NCI-H526 treated with DMSO at 0.1 percent for 48 hours (cell line): ENCODE measurements at places on chromosomes 2 and 18.
A peak's percentile ranks its signal among the peaks of the same experiment; 100 is the strongest.

- no peak for DNase-seq
These were observed 79.0 kb upstream of the ID2 start for GRCh38 chr2:8602809-8603208.

GRCh38 chr18:34221971-34222306, 2.8 kb downstream of the NOL4 start:
- peak; percentile 54 for DNase-seq

GRCh38 chr2:105397025-105397722, 1.7 kb downstream of the FHL2 start:
- peak; percentile 38 for DNase-seq

DNA sequence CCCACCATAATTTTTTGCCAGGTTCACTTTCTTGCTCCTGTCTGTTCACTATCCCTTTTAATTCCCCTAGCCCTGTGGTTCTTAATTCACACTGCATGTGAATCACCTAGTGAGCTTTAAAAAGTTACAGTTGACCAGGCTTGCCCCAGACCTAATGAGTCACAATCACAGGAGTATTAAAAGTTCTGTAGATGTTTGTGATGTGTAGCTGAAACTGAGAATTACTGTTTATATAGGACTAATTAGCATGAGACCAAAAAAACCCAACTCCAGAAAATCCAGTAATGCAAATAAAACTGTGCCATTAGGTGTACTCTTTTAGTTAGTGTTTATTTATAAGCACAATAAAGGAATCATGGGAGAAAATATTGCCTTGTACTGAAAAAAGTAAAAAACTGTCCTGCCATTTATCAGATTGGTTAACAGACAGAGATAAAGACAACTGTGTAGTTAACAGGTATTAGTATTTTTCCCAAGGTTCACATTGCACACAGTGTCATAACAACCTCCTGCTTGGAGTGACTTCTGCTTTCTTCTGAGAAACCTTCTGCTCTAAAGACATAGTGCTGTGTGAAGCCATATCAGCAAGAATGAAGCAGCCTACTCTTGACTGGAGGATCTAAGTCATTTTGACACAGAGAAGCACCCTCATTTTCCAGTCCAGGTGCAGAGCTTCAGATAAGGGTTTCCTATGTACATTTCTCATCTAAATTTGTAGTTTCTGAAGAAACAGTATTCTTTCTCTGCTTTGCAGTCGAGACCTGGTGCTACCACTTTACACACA, 39.0 kb downstream of the VAPA start:
- no peak for DNase-seq

GRCh38 chr2:138279871-138280270, 221.7 kb upstream of the SPOPL start:
- no peak for DNase-seq

DNA sequence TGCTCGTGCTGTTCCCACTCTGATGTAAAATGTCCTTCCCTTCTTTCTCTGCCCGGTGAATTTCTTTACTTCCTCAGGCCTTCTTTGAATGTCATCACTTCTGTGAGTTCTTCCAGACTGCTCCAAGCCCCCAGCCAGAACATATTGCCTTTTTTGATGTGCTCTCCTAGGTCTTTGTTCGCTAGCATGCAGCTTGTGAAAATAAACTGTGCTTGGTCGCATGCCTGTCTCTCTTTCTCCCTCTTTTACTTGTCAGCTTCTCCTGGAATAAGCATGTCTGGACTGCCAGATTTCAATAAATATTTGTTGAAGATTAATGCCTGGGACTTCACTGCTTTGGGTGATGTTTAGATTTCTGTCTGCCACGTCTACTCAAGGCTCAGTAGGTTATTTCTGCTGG, 82.7 kb upstream of the ARHGAP28 start:
- no peak for DNase-seq

DNA sequence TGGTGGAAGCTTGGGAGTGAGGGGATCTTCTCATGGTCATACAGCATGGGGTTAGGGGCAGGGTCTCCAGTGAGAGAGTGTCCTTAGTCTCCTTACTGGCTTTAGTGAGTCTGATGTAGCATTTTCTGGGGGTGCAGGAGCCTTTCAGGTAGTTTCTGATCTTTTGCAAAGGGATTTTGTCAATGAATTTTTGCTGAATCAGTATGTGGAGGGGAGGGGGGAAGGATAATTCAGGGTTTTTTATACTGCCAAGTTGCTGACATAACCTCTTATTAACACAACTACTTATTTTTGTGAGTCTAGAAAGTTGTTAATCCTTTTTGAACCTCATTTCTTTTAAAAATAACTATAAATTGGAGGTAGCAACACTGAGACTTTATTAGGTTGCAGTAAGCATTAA, 35.3 kb upstream of the ZDBF2 start:
- no peak for DNase-seq

DNA sequence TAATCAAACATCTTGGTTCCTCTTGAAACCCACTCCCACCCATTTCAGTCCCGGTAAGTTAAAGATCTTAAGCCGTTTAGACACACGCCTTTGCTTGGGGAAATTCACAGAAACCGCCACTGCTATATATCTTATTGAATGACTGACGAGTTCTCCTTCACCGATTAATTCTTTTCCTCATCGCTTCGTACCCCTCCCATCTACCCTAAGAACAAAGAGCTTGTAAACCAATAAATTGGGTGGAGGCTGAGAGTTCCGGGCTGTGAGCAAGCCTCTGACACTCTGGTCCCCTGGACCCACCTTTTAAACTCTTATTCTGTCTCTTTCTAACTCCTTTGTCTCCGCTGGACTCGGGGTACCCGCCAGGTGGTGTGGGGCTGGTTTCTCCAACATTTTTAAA, 30.6 kb downstream of the TMEM131 start:
- no peak for DNase-seq

DNA sequence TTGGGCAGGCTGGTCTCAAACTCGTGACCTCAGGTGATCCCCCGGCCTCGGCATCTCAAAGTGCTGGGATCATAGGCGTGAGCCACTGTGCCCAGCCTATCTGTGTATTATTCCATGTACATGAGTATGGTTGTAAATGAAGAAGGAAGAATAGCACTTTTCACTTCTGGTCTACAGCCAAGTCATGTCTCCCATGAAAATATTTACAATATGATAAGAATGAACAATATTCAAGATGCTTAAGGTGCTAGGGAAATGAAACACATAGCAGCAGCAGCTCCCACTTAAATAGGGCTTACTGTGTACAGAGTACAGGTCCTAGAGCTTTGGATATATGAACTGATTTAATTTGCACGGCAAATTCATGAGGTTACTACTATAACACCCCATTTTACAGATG, 70.3 kb upstream of the COL5A2 start:
- no peak for DNase-seq

DNA sequence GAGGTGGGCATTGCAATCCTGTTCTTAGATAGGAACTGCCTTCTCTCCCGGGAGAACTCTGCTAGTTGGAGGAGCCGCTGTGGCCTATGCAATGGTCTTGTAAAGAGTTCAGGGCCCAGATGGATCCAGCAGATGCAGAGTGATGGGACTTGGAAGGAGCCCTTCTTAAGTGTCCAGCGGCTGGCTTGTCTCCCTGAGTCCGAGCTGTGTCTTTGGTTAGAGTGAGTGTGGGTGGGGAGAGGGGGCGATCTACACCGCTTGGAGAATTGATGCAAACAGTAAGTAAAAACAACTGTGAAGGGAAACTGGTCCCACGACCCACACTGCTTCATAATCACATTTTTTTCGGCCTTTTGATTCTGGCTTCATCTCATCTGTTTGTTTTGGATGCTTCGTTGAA, 89.8 kb upstream of the CYRIA start:
- no peak for DNase-seq

GRCh38 chr2:84849271-84849952, 31.5 kb downstream of the TRABD2A start:
- DNase-seq, result no peak

DNA sequence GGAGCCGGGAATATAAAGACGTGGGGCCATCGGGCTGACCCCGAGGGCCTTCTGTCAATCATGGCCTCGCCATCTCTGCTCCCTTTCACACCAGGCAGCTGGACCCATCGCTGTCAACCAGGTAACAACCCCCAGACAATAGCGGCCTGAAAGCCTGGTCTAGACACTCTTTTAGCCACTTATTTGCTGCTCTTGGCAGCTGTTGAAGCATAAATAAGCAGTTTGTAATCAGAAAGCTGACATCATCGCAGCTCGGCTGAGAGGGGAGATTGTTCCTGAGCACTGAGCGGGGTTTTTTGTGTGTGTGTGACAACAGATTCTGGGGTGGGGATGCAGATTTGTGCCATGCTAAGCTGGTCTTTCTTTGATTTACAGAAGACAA, 423.6 kb upstream of the POU3F3 start:
- no peak for DNase-seq

DNA sequence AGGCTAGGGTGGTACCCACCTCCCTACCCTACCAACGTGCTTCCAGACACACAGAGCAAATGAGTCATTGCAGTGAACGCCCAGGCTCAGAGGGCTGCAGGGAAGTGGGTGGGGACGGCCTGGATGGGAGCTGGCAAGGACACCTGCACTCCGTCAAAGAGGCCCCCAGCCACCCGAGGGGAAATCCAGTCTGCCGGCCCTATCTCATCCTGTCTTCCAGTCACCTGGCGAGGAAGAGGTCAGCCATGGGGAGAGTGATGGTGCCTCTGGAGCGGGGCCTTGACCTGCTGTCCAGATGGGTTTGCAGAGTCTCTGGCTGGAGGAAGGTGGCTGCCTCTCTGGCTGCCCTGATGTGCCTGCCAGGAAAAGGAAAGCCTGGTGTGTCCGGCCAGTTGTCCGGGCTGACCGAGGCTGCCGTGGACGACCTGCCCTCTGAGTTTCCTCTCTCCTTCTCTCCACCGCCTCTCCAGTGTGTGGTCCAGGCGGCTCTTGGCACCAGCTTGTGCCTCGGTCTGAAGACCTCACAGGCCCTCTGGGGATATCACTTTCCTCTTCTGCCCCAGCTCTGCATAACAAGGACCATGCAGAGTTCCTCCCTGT, 209.7 kb upstream of the COPS8 start:
- no peak for DNase-seq

GRCh38 chr2:46829231-46829995, 86.2 kb downstream of the MCFD2 start:
- no peak for DNase-seq

- DNase-seq, result no peak
These were observed 24.9 kb downstream of the VPS4B start for GRCh38 chr18:63397349-63397748.

- DNase-seq, result no peak
These were observed 80.7 kb downstream of the EML4 start for GRCh38 chr2:42249887-42250286.

DNA sequence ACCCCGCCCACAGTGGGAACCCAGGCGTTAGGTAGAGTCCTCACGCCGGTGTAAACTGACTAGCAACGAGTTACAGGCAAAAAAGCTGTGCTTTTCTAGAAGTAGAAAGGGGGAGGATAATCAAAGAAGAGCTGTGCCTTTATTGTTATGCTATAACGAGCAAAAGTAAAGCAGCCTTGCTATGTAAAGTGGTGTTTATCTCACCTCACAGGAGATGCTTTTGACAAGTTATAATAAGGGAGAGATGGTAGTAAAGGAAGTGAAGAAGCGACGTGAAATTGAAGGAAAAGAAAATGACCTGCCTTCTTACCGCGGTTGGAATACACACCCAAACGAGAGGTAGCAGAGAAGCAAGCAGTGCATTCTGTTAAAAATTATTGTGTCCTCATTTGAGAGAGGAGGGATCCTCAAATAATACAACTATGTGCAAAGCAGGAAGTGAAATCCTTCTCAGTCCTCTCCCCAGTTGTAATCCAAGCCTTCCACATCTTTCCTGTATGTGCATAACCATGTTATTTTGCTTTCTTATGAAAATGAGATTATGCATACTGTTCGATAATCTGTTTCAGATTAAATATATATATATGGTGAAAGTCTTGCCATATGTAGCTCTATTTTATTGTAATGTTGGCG, 962 bp downstream of the TANK start:
- DNase-seq, result no peak

DNA sequence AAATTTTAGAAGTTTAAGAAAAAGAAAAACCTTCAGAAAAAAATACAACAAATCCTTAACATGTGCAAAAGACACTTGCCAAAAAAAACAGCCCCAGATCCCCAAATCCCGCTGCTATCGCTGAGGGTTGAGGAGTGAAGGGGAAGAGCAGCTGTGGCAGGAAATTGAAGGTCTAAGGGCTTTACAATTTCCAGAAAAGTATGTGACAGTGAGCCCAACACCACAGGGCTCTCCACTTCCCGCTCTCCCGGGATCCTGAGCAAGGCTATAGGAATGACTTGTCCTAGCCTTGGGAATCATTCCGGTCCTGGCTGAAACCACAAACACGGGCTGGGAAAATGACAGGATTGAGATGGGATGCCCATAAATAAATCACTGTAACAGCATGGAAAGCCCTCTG, 191.4 kb downstream of the TMEM163 start:
- DNase-seq, result no peak

GRCh38 chr2:39216346-39217191, 27.2 kb downstream of the CDKL4 start:
- DNase-seq, result no peak

- DNase-seq, result no peak
These were observed 406.3 kb downstream of the CDH7 start for GRCh38 chr18:66156946-66157687.

DNA sequence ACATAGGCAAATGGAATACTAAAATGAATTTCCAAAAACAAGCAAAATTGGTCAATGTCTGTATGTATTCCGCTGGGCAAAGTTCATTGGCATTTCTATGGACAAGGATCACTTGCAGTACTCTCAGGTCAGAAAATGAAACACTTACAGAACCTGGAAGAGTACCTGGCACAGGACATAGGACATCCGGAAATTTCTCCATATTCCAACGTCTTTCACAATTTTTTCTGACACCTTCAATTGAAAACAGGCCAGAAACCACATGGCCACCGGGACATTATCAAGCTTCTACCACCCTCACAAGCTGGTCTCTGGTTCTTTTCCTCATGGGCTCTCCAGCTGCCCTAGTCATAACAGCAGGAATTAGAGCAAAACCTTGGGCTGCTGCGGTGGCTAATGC, 96.9 kb upstream of the MSH6 start:
- no peak for DNase-seq
